ENCODE measurements at places on chromosomes 12 and 14. TPM values are rescaled to one million over a fixed set of nuclear protein-coding genes. Genes with fewer than 3 reads are reported as not detected.
A peak's percentile ranks its signal among the peaks of the same experiment; 100 is the strongest.

GRCh38 chr12:121792607-121793439 is 665 bp downstream of the RHOF start:
- H3K27ac ChIP-seq: 0 out of 2 replicates have a peak overlapping the region, but pooled peaks have one; percentile 45
- H3K36me3 ChIP-seq: peaks cover 4% of the 10 kb centered on the region
- DNase-seq: no peak
- peak overlapping the region; percentile 71 for H3K4me3 ChIP-seq

The PTPRQ gene
- not detected for total RNA-seq

DNA sequence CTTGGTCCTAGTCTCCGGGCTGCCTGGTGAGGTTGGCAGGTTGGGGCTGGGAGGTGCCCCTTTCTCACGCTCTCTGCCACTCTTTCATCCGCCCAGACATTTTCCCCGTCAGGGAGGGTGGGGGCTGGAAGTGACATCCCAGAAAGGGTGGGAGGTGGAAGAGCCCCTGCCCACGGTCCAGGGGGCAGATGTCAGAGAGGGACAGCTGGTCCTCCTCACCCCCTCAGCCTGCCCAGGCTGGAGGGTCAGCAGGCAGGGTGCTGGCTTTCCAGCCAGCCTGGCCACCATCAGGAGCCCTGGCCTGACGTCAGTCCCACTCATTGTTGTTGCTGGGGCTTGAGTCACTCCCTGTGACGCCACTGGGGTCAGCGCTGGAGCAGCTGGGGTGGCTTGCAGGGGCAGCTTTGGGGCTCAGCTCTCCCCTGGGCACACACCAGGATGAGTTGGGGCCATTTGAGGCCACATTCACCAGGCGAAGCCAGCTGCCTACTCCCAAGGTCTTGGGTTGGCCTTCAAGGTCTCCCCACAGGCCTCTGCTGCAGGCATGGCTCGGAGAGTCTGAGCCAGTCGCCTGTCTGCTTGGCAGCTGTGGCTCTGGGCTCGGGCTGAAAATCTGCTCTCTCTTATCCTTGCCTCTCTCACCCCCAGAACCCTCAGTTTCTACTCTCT is 5.7 kb upstream of the ATG101 start:
- H3K36me3 ChIP-seq: no peaks in the 10 kb centered on the region
- H3K4me3 ChIP-seq: no peak overlapping the region
- no peak for DNase-seq
- 0 out of 2 replicates have a peak overlapping the region, but pooled peaks have one; percentile 27 for H3K27ac ChIP-seq

GRCh38 chr12:107967170-107967569 is 161.9 kb upstream of the WSCD2 start:
- no peak for DNase-seq
- H3K27me3 ChIP-seq: peaks cover 5% of the 10 kb centered on the region
- no peaks in the 10 kb centered on the region for H3K4me1 ChIP-seq
- H3K4me3 ChIP-seq: no peak overlapping the region
- no peak overlapping the region for H3K27ac ChIP-seq
- no peaks in the 10 kb centered on the region for H3K36me3 ChIP-seq

DNA sequence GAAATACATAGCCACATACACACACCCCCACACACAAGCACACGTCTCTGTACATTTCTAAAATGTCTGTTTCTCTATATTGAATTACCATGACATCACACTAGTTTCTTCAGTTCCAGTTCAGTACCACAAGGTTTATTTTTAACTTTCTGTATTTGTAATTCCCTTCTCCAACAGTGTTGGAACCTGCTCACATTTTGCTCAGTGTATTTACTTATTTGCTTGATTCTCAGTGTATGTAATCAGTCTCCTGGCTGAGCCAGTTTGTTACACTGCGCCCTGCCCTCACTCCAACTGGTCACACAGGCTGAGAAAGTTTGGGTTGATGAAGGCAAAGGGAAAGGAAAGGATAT is 67.1 kb downstream of the MON2 start:
- no peaks in the 10 kb centered on the region for H3K4me1 ChIP-seq
- no peaks in the 10 kb centered on the region for H3K27me3 ChIP-seq
- no peak for DNase-seq
- H3K36me3 ChIP-seq: peaks cover 16% of the 10 kb centered on the region

DNA sequence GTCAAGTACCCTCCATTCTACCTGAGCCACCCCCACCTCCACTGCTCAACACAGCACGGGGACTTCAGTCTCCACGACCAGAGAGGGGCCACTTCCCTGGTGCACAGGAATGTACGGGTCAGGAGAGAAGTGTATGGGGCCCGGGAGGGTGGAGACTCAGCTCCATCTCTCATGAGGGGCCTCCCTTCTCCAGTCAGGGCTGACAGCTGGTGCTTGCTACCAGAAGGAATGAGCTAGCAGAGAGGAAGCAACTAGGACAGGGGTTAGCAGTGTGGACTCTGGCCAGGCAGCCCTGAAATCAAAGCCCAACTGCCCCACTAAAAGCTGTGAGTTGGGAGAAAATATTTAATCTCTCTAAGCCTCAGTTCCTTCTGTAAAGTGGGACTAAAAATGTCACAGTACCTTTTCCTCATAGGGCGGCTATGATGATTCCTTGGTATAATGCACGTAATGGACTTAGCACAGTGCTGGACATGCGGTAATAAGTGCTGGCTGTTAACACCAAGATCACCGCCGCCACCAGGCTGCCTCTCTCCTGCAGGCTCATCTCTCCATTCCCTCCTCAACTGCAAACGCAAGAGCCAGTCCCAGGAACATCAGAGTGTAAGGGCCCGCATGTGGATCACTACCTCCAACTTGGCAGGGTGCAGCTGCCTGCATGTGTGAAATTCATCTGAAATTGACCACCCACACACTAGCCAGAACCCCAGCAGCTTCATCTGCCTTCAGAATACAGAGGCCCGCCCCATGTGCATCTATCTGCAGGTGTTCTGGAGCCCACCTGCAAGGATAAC is 14.6 kb downstream of the ACTN1 start:
- H3K27ac ChIP-seq: peak overlapping the region; percentile 17
- H3K27me3 ChIP-seq: no peaks in the 10 kb centered on the region
- peaks cover 76% of the 10 kb centered on the region for H3K4me1 ChIP-seq
- H3K4me3 ChIP-seq: no peak overlapping the region

The DBX2 gene
- 0.27 TPM for total RNA-seq

The DEPDC4 gene
- 5.5 TPM for total RNA-seq

GRCh38 chr12:39227218-39227617 is 215.7 kb downstream of the KIF21A start:
- no peaks in the 10 kb centered on the region for H3K4me1 ChIP-seq
- H3K27me3 ChIP-seq: no peaks in the 10 kb centered on the region
- DNase-seq: no peak
- no peak overlapping the region for H3K27ac ChIP-seq

DNA sequence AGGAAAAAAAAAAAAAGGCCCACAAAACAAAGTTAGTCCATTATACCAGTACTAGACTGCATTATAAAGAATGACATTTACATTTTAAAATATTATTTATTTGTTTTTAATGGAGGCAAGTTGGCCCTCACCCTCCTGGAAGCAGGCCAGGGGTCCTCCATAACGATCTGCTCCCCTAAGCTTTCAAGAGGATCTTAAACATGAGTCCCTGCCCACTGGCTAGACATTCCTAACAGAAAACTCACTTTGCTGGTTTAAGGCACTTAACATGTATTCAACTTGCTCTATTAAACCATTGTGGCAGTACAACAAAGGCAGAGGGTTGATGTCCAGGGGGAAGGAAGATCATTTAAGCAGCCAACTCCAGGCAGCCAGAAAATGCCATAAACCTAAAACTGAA is 111.4 kb downstream of the STXBP6 start:
- no peak for DNase-seq
- H3K4me3 ChIP-seq: no peak overlapping the region
- no peak overlapping the region for H3K27ac ChIP-seq
- H3K4me1 ChIP-seq: peaks cover 27% of the 10 kb centered on the region

DNA sequence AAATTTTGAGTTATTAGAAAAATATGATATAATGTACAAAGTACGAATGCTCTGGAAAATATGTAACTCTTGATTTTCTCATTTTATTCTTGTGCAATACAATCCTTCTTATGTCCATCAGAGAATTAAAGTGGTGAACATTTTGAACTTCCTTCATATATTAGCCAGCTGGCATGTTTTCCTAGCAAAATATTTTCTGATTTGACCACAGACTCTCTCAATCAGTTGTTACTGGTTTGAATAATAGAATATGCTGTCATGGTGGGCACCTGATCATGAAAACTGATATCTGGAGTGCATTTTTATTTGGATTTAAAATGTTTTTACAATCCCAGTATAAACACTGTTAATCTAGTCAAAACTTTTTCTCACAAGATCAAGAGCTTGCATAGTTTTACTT is 24.2 kb downstream of the PARPBP start:
- H3K4me1 ChIP-seq: no peaks in the 10 kb centered on the region
- H3K27me3 ChIP-seq: no peaks in the 10 kb centered on the region
- H3K36me3 ChIP-seq: peaks cover 66% of the 10 kb centered on the region
- H3K27ac ChIP-seq: no peak overlapping the region

The DNAH10 gene
- 0.09 TPM for total RNA-seq

GRCh38 chr12:873954-874353 is 75.5 kb downstream of the RAD52 start:
- H3K4me3 ChIP-seq: no peak overlapping the region
- DNase-seq: no peak
- H3K27ac ChIP-seq: no peak overlapping the region
- no peaks in the 10 kb centered on the region for H3K4me1 ChIP-seq
- peaks cover 20% of the 10 kb centered on the region for H3K36me3 ChIP-seq

GRCh38 chr14:105894125-105894977 is 368.0 kb downstream of the TMEM121 start:
- H3K27me3 ChIP-seq: no peaks in the 10 kb centered on the region
- no peak overlapping the region for H3K4me3 ChIP-seq
- H3K4me1 ChIP-seq: no peaks in the 10 kb centered on the region
- peak; percentile 1 for DNase-seq
- H3K27ac ChIP-seq: no peak overlapping the region

The OTOGL gene
- total RNA-seq: 0.39 TPM

The PYGL gene
- 101 TPM for total RNA-seq

The MANSC4 gene
- not detected for total RNA-seq

- H3K27me3 ChIP-seq: peaks cover 7% of the 10 kb centered on the region
- H3K4me1 ChIP-seq: peaks cover 51% of the 10 kb centered on the region
- H3K27ac ChIP-seq: peak overlapping the region; percentile 65
- no peak for DNase-seq
Measured at GRCh38 chr14:94451826-94452225, 774 bp downstream of the SERPINA11 start.

GRCh38 chr12:17793854-17794253 is 296.1 kb downstream of the RERGL start:
- no peak overlapping the region for H3K27ac ChIP-seq
- no peaks in the 10 kb centered on the region for H3K27me3 ChIP-seq
- H3K4me1 ChIP-seq: no peaks in the 10 kb centered on the region
- H3K36me3 ChIP-seq: no peaks in the 10 kb centered on the region
- no peak overlapping the region for H3K4me3 ChIP-seq
- DNase-seq: no peak

GRCh38 chr12:108833355-108833733 is 24.0 kb downstream of the SSH1 start:
- peaks cover 12% of the 10 kb centered on the region for H3K4me1 ChIP-seq
- no peaks in the 10 kb centered on the region for H3K27me3 ChIP-seq
- no peak overlapping the region for H3K4me3 ChIP-seq
- DNase-seq: no peak
